ENCODE measurements at places on chromosomes 12 and 14.
A peak's percentile ranks its signal among the peaks of the same experiment; 100 is the strongest.

GRCh38 chr14:49962621-49963020 is 69.7 kb downstream of the ARF6 start:
- DNase-seq, result no peak

DNA sequence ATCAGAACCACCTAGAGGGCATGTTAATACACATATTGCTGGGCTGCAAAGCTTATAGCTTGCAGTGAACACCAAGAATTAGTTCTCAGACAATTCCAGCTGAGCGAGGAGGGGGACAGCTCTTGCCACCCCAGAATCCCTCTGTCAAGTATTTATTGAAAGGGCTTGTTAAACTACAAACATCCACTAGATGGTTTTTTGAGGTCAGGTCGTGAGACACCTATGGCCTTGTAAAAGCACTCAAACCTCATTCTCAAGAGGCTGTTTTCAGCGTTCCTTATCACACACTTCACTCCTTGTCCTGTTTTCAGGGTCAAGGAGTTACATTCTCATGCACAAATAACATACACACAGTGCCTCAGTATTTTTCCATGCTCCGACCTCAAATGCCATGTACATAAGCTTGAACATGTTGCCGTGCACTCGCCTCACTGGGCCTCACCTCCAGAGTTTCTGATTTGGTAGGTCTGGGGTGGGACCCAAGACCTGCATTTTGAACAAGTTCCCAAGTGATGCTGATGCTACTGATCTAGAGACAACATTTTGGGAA is 98.8 kb upstream of the PTPRR start:
- DNase-seq, result no peak

DNA sequence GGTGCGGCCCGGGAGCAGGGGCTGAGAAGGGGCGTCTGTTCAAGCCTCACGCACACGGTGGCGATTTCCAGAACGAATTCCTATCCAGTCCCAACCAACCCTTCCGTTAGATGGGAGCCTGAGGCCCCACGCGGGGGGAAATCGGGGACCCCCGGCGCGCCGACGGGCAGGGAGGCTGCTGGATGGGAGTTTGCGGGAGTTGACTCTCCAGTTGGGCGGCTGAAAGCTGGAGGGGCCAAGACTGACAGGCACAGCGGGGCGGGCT is 9.8 kb downstream of the EXOC3L4 start:
- no peak for DNase-seq

DNA sequence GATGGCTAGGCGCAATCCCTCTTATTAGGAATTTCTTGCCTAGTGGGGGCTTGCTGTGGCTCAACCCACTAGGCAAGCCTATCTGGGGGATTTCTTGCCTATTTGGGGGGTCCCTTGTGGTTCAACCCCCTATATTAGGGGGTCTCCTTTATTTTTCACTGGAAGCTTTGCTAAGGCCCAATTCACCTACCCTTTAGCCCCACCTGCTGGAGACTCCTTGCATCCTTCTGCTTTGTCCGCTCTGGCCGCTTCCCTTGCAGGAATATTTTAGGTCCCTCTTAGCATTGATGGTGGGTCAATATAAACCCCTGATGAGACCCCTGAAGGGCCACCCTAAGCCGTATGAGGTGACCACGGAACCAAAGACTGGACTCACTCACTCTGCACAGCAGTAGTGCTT is 1552.1 kb downstream of the AACS start:
- DNase-seq, result peak; percentile 23

DNA sequence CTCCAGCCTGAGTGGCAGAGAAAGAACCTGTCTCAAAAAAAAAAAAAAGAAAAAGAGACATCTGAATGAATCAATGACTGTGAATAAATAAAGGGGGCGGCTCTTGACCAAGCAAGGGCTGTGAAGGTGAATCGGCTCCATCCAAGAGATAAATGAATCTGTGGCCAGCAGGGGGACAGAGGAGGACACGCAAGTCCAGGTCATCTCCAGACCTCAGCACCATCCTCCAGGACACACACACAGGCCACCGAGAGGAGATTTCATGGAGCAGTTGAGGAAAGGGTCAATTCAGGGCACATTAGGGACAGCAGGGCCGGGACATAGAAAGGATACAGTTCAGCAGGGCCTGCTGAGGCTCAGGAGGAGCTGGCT is 21.6 kb downstream of the TRPV4 start:
- DNase-seq, result no peak

- no peak for DNase-seq
These were observed 32.9 kb upstream of the ADGRD1 start for GRCh38 chr12:130920723-130921381.

DNA sequence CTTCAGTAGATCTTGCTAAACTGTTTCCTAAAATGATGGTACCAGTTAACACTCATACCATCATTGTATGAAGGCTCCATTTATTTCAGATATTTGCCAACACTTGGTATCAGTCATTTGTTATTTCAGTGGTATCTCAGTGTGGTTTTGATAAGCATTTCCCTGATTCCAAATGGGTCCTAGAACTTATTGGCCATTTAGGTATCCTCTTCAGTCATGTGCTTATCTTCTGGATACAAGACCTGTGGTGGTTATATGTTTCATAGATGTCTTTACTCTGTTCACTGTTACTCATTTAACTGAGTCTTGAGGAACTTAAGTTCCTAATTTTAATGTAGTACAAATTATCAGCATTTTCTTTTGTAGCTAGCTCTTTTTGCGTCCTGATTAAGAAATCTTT is 13.5 kb downstream of the SINHCAF start:
- no peak for DNase-seq

GRCh38 chr12:76717314-76717713 is 46.6 kb upstream of the ZDHHC17 start:
- no peak for DNase-seq

GRCh38 chr12:127277882-127278281 is 989.1 kb upstream of the TMEM132C start:
- no peak for DNase-seq

DNA sequence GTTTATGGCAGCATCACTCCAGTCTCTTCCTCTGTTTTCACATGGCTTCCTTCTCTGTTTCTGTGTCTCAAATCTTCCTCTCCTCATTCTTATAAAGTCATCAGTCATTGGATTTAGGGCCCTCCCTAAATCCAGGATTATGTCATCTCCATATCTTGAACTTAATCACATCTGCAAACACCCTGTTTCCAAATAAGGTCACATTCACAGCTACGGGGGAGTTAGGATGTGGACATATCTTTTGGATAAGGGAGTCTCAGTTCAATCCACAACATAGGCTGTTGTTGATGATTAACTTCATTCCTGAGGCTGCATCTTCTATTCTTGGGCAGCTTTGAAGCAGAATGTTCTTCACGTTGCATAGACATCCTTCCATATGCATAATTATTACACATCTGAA is 40.3 kb upstream of the NTF3 start:
- DNase-seq, result no peak

DNA sequence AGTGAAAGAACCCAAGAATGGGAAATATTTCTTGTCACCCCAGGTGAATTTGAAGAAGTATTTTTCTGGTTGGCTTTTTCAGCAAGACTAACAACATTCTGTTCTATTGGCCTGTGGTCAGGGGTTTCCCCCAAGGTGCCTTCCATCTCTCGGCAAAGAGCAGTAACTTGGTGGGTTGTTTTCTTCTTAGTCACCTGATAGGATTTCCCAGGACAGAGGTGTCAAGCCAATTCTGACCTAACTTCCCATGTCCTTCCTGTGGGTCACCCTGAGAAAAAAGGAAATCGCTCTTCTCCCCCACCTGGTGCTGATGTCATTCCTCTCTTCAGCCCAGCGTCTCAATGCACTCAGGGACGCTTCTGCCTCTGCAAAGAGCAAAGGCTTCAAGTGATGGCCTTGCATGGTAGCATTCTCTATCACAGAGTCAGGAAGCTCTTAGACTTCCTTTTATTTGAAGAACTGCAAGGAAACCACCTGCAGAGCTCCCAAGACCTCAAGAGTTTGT is 16.1 kb upstream of the IFNG start:
- no peak for DNase-seq

- DNase-seq, result no peak
These were observed 114.7 kb downstream of the PPM1A start for GRCh38 chr14:60363687-60364086.

DNA sequence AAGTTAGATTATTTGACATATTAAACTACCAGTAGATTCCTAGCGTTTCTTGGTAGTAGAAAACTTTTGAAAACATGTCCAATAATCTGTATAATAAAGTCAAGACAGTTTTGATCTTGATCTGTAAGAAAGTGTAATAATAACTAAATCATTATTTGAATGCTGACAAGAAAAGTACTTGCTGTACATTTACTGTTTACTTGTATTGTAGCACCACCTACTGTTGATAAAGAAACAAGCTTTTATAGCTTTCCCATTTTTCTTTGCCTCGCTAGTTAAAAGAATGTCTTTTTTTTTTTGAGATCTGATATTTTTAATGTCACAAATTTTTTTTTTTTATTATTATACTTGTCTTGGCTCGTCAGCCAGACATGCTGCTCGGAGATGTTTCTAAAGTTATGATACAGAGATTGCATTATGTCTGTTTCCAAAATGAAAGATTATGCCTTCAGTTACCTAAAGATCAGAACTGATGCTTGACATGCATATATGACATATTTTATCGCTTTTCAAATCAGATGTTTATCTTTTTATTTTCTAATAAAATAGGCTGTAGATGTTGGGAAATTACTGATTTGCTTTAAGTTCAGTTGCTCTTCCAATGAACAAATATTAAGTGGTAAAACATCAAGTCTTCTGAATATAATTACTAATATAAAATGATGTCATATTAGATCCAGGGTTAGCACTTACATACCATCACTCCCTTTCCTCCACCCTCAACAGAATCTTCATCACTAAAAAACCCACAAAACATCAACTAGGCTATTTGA is 140.5 kb downstream of the AKAP6 start:
- DNase-seq, result no peak

GRCh38 chr12:119328111-119328510 is 6.4 kb upstream of the CCDC60 start:
- peak; percentile 54 for DNase-seq

DNA sequence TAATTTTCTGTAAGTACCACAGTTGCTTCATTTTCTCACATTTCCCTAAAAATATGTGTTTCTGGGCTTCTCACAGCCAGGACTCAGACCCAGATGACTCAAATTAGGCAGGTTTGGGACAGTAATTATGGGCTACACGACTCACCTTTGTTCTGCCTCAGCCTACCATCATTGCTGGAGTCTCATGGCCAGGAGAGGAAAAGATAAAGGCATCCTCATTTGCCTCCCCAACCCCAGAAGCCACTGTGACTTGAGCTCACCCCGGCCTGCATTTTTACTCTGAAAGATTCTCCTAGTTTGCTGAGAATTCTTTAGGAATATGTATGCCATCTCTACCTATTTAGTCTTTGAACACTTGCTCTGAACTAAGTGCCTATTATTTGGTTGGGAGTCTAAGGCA is 207.8 kb downstream of the PAWR start:
- DNase-seq, result no peak

DNA sequence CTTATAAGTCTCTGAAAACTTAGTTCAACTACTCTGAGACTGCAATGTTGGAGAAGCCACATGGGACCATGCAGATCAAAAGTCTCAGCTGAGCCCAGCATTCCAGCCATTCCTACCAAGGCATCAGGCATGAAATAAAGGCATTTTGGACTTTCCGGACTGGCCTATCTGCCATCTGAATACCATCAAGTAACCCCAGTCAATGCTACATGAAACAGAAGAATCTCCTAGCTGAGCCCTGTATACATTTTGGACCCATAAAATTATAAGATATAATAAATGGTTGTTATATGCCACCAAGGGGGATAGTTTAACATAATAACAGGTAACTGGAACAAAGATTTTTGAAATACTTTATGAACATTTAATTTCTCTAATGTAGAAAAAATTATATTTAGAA is 9.3 kb upstream of the TMEM260 start:
- DNase-seq, result no peak

DNA sequence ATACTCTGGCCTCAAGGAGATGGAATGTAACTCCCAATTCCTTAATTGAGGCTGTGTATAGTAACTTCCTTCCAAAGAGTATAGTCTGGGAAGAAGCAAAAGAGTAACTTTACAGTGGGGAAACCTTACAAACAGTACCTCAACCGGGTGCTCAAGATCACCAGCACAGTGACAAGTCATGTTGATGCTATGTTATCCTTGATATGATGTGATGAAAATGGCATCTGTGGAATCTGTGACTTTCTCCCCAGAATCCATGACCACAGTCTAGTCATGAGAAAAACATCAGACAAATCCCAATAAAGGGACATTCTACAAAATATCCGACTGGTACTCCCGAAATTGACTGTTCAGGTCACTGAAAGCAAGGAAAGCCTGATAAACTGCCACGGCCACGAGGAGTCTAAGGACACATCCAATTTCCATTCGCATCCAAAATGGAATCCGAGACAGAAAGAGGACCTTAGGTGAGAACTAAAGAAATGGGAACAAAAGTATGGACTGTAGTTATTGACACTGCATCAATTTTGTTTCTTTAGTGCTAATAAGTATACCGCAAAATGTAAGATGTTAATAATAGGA is 97.3 kb upstream of the FRMD6 start:
- no peak for DNase-seq

DNA sequence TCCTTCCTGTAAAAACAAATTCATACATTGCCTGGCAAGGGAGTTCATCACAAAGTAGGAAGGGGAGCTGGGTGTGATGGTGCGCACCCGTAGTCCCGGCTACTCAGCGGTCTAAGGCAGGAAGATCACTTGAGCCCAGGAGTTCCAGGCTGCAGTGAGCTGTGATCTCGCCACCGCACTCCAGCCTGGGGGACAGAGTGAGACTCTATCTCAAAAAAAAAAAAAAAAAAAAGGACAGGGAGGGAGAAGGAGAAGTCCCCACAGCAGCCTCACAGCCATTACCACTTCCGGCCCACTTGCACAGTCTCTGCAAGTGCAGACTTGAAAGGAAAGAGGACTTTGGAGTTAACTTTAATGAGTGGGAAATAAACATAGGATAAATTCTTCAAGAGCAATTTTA is 121.0 kb downstream of the FBXL14 start:
- DNase-seq, result no peak

DNA sequence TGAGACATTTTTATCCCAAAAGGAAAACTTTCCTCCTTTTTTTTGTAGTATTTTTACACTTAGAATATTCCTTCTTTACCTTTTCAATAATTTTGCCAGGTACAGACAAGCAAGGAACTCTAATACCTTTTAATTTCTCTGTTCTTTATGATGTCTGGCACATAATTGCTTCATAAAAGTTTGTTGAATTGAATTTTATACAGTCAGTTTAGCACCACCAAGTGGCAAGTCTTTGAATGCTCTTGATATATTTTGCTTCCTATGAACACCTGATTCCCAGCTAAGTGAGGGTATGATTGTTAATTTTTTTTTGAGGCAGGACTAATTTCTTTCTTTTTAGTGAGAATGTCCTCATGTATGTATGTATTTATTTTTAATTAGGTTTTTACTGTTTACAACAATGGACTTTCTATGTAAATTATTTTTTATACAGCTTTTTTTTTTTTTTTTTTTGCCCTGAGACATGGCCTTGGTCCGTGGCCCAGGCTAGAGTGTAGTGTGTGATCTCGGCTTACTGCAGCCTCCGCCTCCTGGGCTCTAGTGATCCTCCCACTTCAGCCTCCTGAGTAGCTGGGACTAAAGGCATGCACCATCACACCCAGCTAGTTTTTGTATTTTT is 6.9 kb downstream of the TBC1D15 start:
- no peak for DNase-seq

GRCh38 chr12:93823616-93824391 is 146.6 kb downstream of the CRADD start:
- no peak for DNase-seq

Data from NT2/D1 (cell line).